Large intestine (tissue), 12 donors: ENCODE measurements at places on chromosomes 11 and 22. TPM values are rescaled to one million over a fixed set of nuclear protein-coding genes. Genes with fewer than 3 reads are reported as not detected.
A peak's percentile ranks its signal among the peaks of the same experiment; 100 is the strongest.

The GGTLC2 gene
- not detected for polyA plus RNA-seq

DNA sequence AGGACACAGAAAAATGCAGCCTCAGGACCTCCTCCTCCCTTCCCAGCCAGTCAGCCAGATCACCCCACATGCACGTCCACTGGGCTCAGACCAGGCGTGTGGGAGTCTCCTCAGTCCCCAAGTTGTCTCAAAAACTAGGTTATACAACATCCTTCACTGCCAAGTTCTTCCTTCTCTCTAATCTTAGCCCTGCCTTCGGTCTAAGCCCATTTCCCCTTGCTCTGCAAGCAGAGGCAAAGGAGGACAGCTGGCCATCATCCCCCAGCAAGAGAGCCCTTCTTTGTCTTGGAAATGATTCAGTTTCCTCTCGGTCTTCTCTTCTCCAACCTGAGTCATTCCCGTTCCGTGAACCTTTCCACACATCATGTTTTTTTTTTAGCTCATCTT lies 14.0 kb upstream of the NRGN start:
- no peak for DNase-seq

The VSIG2 gene
- polyA plus RNA-seq: 5.0 TPM

DNA sequence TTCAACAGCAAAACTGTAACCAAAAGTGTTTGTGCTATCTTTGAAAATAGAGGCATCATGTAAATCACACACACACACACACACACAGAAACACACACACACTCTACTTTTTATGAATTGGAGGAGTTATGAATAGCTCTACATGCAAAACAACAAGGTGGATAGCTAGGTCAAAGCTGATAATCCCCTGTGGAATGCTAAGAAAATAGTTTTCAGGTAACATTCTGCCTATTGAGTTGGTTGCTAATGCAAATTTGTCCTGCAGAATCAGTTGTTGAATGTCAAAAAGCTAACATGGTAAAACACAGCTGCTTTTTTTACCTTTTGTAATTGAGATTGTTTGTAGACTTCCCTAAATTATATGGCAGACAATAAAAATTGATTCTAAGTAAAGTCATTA lies 1658.4 kb upstream of the RAG2 start:
- DNase-seq: no peak

DNA sequence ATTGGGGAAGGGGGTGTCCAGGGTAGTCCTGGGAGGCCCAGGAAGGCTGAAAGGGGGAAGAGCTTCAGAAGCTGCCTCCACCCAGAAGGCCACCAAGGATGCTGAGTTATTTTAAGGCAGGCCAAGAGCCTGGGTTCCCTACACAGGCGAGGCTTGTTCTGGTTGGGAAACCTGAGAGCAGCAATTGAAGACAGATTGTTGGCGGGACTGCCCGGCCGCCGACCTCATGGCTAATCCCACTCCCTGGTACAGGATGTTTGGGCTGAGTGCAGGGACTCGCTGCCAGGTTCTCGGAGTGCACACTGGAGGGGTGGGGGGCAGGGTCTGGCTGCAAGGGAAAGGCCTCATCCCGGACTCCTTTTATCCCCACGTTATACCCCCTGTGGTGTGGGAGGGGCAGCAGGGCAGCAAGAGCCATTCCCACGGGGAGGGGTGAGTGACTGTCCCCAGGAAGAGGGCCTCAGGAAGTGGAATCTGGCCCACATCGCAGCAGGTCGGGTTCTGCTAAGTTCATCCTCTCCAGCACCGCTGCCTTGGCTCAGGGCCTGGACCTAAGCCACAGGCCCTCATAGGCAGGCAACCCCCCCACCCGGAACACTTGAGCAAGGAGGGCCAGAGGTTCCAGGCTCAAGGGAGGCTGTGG lies 43.6 kb upstream of the PRR5 start:
- DNase-seq: no peak

The CDC42EP1 gene
- 50.3 TPM for polyA plus RNA-seq

The SEC14L2 gene
- 27.5 TPM for polyA plus RNA-seq

DNA sequence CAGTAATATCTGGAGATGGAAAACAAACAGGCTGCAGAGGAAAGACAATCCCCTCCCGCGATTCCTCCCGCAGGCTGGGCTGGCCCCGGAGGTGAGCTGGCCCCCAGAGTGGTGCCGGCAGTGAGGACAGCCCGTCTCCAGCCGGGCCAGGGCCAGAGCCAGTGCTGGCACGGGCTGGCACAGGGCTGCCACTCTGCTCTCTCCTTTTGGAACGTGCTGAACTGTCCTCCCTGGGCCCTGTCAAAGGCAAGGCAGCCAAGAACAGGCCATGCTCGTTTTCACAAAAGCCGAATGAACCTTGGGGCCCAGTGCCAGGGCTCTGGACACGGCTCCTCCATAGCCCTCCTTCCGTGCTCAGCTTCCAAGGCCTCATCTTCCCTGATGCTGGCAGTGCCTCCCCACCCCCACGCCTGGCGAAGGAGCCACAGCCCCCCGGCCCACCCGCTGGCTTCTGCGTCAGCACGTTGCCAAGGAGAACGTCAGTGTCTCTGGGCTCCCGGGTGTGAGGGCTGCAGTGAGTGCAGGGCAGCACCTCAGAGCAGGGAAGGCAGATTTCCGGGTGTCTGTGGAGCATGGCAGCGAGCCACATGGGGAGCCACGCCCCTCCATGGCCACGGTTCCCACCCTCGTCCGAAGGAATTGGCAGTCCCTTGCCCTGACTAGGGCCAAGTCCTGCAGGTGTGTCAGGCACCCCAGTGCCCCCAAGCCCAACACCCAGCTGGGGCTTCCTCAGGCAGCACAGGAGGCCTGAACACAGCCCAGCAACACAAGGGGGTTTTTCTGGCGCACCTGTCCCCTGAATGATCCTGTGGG lies 28.6 kb downstream of the GNAZ start:
- DNase-seq: no peak

DNA sequence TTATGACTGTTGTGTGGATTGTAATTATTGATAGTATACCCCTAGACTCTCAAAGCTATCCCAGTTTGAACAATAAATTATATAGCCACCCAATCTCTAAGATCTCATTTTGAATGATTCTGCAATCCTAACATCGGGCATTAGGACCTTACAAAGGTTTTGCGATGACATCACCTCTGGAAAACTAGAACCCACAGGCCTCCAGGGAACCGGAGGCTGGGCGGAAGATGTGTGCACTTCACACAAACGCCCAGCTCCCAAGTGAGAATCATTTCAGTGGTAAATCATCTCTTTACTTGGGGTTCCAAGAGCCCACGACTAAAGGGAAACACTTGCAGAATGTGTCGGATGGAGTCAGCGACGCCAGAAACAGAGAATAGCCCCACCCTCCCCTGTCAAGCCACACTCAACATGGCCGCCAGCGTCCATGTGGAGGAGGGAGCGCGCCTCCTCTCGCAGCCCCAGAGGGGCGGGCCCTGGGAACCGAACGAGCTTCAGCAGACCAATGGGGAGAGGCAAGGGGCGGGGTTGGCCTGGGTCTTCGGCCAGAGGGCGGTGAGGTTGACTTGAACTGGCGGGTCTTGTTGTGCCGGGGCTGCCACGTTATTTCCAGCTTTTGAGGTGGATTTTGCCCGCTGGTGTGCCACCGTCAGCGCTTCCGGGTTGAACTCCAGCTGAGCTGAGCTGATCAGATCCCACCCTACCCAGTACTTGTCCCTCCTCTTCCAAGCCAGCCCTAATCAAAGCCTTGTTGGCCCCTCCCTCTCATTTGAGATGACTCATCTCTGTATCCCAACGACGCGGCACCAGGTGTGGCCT lies 8.4 kb upstream of the MRPL48 start:
- peak; percentile 100 for DNase-seq

The C11orf65 gene
- 1.1 TPM for polyA plus RNA-seq

DNA sequence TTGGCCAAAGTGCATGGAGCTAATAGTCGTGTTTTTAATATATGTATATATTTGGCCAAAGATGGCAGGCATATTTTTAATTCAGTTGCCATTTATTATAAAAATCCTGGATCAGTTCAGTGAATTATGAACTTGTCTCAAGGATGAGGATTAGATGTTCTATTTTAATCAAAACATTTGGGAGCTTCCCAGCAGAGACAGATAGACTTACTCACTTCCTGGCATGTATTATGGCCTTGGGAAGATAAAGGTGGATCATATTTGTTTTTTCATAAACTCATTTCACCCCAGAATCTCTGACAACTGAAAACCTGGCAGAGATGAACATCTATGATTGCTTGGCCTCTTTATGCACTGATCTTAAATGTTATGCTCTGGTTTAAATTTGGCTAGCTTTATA lies 148.8 kb downstream of the NCAM1 start:
- DNase-seq: no peak

The CCDC88B gene
- 13.5 TPM for polyA plus RNA-seq

The TBX10 gene
- 4.9 TPM for polyA plus RNA-seq

DNA sequence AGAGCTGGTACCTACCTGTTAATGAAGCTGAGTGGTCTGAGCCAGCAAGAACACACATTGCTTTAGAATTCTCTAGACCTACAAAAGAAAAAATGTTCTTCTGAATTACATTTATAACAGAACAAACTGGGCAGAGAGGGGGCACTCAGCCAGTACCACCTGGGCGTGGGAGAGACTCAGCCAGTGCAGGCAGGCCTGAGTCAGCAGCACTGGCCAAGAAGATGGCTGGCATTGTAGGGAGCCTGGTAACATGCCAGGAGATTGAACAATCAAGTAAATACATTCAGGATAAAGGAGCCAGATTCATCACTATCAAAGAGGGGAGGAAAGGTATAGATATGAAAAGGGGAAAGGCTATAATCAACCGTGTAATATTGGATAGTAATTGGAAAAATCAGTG lies 19.9 kb downstream of the SERGEF start:
- no peak for DNase-seq
